ENCODE measurements at places on chromosomes 1 and 21. TPM values are rescaled to one million over a fixed set of nuclear protein-coding genes. Genes with fewer than 3 reads are reported as not detected.

OR2T5 gene
- total RNA-seq = not detected

UBE2G2 gene
- 75.4 TPM for total RNA-seq

PTCH2 gene
- total RNA-seq = 0.30 TPM

S100B gene
- total RNA-seq = not detected

SLC6A17 gene
- total RNA-seq = not detected

SLX9 gene
- total RNA-seq = 25.4 TPM

HSD3B2 gene
- total RNA-seq = not detected

KRTAP10-3 gene
- not detected for total RNA-seq

CNKSR1 gene
- total RNA-seq = 0.30 TPM

TNFRSF8 gene
- total RNA-seq = under 0.01 TPM

ACTA1 gene
- not detected for total RNA-seq

NTMT2 gene
- not detected for total RNA-seq

PCNX2 gene
- total RNA-seq = 13.1 TPM

PLPPR4 gene
- total RNA-seq = not detected

RXFP4 gene
- not detected for total RNA-seq

ANGPTL7 gene
- not detected for total RNA-seq

UBE2U gene
- total RNA-seq = not detected

XCL1 gene
- not detected for total RNA-seq

AQP10 gene
- total RNA-seq = under 0.01 TPM

RCSD1 gene
- 0.15 TPM for total RNA-seq

BCAR3 gene
- total RNA-seq = 56.2 TPM

ARHGEF10L gene
- total RNA-seq = 5.8 TPM

MYBPHL gene
- total RNA-seq = not detected

LENEP gene
- not detected for total RNA-seq

PGLYRP4 gene
- not detected for total RNA-seq

NPHS2 gene
- not detected for total RNA-seq

CACHD1 gene
- total RNA-seq = 3.2 TPM

THEMIS2 gene
- total RNA-seq = 19.0 TPM

GBP4 gene
- 3.6 TPM for total RNA-seq

LCE1E gene
- not detected for total RNA-seq

MANEAL gene
- total RNA-seq = not detected

DYNLT5 gene
- total RNA-seq = 4.2 TPM
